ENCODE measurements at places on chromosomes 13 and 19.
A peak's percentile ranks its signal among the peaks of the same experiment; 100 is the strongest.

DNA sequence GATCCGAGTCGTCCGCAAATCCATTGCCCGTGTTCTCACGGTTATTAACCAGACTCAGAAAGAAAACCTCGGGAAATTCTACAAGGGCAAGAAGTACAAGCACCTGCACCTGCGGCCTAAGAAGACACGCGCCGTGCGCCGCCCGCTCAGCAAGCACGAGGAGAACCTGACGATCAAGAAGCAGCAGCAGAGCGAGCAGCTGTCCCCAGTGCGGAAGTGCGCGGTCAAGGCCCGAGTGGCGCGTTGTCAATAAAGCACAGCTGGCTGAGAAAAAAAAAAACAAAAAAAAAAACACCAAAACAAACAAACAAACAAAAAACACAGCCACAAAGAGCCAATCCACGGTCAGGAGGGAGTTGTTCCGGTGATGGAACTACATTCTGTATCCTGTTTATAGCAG lies 4.7 kb upstream of the GNA15 start:
- DNase-seq: no peak

DNA sequence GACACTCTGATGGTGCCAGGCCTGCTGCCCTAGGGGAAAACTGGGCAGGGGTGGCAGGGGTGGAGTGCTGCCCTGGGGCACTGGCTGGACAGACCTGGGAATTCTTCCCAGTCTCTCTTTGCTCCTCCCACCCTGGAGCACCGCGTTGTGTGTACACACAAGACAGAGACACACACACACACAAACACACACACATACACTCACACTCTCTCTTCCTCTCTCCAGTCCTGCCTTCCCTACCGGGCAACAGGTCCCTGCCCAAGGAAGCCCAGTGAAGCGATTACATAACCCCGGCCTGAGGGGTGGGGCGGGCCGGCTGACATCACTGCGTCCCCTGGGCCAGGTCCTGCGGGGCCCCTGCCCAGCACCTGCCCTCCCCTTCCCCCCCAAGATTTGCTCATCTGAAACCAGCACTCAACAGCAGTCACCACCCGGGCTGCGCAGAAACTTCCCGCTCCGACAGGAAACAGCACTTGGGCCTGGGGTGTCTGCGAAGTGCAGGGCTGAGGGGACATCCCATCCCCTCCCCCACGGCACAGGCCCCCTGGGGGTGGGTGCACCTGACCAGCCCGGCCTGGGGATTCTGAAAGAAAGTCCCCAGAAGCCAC lies 1.2 kb downstream of the MKNK2 start:
- DNase-seq: peak; percentile 79

GRCh38 chr13:40056898-40057619 lies 401.6 kb downstream of the COG6 start:
- DNase-seq: no peak

DNA sequence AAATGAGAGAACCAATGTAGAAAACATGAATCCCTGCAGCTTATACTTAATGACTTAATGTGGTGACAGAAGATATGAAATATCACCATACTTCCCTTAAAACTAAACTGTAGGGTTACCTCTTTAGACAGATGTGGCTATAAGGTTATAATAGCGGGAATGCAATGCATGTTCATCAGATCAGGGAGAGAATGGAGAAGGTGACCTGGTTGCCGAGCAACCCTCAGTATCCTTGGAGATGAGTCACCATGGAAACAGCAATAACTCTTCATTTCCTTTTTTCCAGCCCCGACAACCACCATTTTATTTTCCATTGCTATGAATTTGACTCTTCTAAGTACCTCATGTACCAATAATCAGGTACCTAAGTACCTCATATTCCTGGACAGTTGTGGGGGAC lies 28.0 kb upstream of the ZNF835 start:
- DNase-seq: no peak

- DNase-seq: peak; percentile 62
These were observed 485 bp downstream of the CRYL1 start for GRCh38 chr13:20525144-20525600.

DNA sequence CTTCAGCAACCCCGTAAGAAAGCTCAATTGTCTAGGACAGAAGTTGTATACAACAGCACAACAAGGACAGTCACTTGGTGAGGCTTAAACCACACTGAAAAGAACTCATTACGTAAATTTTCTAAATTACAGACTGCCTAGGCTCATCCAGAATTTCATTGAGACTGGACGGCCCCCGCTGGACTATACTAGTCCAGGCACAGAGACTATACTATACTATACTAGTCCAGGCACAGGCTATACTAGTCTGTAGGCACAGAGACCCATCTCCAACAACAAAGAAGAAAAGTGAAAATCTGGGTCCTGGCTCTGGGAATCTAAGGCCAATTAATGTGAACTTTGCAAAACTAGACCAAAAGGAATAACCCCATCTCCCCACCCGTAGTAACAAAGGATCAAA lies 700 bp downstream of the ZNF816 start:
- DNase-seq: no peak

GRCh38 chr19:1189419-1189818 lies 15.4 kb upstream of the SBNO2 start:
- no peak for DNase-seq

GRCh38 chr19:45780448-45781213 lies 1.7 kb downstream of the DMPK start:
- peak; percentile 45 for DNase-seq

- no peak for DNase-seq
These were observed 9.9 kb downstream of the IGFL1 start for GRCh38 chr19:46239193-46240024.

DNA sequence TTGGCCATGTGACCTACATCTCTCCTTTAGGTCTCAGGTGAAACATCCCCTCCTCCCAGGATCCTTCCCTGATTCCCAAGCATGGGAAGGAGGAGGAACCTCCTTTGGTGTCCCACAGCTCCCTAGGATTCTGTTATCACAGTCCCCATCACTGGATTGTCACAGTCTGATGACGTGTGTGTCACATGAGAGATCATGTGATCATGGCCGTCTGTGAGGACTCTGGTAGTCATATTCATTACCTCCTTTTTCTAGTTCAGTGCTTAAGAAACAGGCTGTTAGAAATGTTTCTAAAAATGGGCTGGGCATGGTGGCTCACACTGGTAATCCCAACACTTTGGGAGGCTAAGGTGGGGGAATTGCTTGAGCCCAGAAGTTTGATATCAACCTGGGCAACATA lies 3.0 kb downstream of the DHX34 start:
- DNase-seq: peak; percentile 42

DNA sequence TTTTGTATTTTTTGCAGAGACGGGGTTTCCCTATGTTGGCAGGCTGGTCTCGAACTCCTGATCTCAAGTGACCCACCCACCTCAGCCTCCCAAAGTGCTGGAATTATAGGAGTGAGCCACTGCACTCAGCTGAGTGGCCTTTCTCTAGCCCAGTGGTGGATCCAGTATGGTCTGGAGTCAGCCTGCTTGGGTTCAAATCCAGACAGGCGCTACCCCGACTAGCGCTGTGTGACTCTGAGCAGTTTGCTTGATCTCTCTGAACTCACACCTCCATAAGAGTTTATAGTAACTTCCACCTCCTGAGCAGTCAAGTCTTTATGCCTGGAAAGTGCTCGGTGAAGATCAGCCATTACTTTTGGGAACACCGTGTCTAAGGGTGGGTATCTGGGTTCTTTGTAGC lies 10.4 kb downstream of the S1PR2 start:
- no peak for DNase-seq

DNA sequence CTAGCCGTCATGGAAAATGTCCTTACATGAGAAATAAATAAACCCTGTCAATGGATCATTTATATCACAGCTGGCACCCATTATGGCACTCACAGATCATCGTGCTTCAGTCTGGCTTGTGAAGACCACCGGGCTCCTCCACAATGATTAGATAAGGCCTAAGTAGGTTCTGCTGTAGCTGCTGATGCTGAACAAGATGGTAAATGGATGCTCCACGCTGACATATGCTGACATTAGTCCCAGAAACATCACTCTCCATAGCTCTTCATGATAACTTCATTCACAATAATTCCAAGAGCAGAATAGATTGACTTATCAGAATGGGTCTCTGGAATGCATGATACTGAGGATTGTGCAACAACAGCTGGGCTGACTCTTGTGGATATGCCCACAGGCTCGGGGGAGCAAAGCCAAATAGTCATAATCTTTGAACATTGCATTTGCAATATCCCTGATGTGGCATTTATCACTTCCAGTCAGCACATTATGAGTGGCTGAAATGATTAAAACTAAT lies 63.8 kb upstream of the RXFP2 start:
- no peak for DNase-seq

DNA sequence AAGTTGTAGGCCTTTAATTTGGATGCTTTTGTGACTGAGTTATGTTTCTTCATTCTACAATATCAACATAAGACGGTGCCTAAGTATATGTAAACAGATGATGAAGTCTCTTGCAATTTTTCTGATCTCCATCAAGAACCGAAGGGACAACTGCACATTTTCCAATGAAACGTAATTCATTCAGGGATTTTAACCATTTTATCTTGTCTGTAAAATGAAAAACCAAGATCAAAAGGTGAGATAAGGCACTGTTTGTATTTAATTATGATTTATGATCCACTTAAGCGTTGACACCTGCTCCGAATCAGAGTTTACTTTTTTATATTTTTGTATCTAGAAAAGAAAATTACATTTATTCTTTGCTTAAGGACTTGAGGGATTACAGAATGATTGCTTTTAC lies 556.8 kb upstream of the ARGLU1 start:
- no peak for DNase-seq

GRCh38 chr19:35030257-35031071 lies at the start of gene SCN1B:
SCN1B (plus strand) TSS chr19:35030470; CDS start chr19:35030821, 351 bp downstream.
- DNase-seq: peak; percentile 55

DNA sequence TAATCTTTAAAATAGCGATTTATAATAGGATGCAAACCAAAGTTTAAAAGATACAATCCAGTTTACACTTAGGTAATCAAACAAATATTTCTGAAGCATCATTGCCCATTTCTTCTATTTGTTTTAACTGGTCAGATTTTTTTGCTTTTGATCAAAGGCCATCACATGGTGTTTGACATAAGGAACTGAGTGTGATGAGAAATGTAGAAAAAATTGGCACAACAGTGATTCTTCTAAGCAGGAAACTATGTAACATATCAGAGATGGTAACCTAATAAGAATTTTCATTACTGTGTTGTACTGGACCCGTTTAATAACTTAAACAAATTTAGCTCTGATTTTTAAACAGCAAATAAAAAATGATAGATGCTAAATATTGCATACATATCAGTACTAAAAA lies 644.7 kb upstream of the KLF12 start:
- DNase-seq: no peak

GRCh38 chr13:36850790-36851438 lies 31.9 kb downstream of the RFXAP start:
- DNase-seq: peak; percentile 65

DNA sequence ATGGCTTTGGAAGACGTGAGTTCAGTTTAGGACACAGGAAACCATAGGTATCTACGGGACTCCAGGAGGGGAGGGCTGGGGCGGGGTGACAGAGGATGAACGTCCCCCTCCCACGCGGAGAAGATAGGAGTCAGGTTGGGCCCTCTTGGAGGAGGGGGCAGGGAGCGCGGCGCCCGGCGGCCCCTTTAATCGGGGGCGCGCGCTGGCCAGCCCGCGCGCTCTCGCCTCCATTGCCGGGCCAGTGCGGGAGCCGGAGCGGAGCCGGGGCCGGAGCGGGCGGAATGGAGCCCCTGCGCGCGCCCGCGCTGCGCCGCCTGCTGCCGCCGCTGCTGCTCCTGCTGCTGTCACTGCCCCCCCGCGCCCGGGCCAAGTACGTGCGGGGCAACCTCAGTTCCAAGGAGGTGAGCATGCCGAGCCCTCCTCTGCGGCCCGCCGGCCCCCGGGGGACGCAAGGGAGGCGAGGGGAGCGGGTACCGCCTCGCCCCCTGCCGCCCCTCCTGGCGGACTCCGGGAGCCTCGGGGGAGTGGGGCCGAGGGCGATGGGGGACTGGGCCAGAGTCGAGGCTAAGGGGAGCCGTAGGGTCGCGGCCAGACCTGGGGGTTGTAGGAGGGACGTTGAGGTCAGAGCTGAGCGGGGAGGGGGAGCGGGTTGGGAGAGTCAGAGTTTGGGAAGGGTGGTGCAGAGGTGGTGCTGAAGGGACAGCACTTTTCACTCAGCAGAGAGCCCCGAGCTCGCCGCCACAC lies at the start of gene TMEM145:
Gene TMEM145, plus strand, starts transcription at position 214 of the 744 bp plus-strand sequence. Its CDS starts 68 bp downstream, at position 282.
- peak; percentile 25 for DNase-seq

DNA sequence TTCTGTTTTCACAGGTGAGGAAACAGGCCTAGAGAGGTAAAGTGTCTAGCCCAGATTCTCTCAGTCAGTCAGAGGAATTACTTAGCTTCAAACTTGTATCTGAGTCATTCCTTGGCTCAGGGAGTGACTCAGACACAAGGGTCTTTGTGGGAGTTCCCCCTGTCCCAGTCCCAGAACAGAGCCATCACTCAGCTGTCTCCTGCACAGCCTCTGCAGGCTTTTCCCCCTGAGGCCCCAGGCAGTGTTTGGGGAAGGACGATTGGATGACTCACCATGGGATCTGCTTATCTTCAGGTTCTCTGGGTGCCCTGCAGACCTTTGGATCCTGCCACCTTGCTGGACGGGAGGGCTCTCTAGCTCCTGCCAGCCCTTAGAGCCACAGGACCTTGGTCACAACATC lies 13.2 kb downstream of the ZNF793 start:
- DNase-seq: no peak

- no peak for DNase-seq
These were observed 574.4 kb upstream of the SLC10A2 start for GRCh38 chr13:103640606-103641005.

- peak; percentile 17 for DNase-seq
These were observed at the start of gene ZNF793 for GRCh38 chr19:37506387-37507166. ZNF793 (plus strand) TSS chr19:37506939; CDS start chr19:37523440, 16,501 bp downstream.

GRCh38 chr13:28471421-28471820 lies 23.5 kb downstream of the FLT1 start:
- peak; percentile 27 for DNase-seq

DNA sequence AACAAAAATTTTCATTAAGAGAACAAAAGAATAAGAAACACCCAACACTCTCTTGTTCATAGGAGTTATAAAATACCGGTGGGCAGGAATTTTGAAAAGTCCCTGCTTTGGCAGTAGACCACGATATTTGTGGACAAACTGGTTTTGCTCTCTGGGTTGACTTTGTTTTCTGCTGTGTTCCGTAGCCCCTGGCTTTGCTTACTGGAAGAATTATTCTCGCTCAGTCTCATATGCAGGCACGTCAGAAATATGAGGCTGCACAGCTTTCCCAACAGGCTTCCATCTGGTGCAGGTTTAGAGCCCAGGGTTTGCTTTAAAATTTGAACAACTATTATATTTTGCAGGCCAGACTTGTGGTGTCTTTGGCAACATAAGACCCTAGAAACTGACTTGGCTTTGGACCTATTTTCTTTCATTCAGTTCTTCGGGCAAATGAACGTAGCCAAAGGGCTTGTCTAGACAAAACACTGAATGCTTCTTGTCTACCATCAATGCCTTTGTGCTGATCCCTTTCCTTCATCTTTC lies 2012.6 kb downstream of the PCDH9 start:
- no peak for DNase-seq

GRCh38 chr13:60118696-60119400 lies 44.9 kb downstream of the DIAPH3 start:
- no peak for DNase-seq

GRCh38 chr19:28535352-28535775 lies 677.6 kb downstream of the UQCRFS1 start:
- no peak for DNase-seq

GRCh38 chr13:90197722-90198121 lies 1149.8 kb upstream of the MIR17HG start:
- DNase-seq: no peak

All from suppressor macrophage (primary cell).